ENCODE measurements at places on chromosomes 5 and 9.

- DNase-seq, result peak; percentile 79
Observed at GRCh38 chr5:77076961-77077828, 9.9 kb downstream of the ZBED3 start.

DNA sequence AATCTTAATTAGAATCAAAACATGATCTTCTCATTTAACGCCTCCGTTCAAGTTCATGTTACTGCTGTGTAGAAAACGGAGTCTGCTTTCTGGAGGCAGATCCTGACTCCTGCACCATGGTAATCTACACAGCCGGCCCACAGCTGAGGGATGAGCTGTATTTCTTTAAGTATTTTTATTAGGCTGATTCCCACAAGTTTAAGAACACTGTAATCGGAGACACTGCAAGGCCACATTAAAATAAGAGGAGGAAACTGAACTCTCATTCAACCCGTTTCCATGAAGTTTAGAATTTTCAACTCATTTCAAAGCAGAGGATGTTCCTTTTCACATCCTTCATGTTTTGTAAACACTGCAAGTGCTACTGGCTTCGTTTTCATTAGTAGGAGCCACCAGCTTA is 372.2 kb downstream of the NFIB start:
- no peak for DNase-seq

DNA sequence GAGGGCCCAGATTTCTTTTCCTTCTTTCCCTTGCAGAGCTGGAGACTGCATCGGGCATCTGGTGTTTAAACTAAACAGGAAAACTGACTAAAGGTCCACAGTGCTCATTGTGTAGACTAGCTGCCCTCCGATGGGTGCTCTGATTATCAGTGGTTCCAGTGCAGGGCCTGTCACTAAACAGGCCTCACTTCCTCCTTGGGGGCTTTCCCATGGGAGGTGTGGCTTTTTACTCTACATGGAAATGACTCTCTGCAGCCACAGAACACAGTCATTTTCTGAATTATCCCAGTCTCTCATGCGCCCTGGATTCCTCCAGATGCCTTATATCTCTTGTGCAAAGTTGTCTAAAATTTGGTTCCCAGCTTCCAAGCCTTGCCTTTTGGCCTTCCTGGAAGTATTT is 199.2 kb downstream of the TRIO start:
- DNase-seq, result peak; percentile 27

GRCh38 chr5:173271419-173271818 is 36.4 kb upstream of the NKX2-5 start:
- DNase-seq, result no peak
